Fibroblast of skin of right quadriceps (primary cell): ENCODE measurements at places on chromosomes 5 and 9.

GRCh38 chr5:74717596-74717995, 32.6 kb downstream of the HEXB start:
- DNase-seq: no peak

DNA sequence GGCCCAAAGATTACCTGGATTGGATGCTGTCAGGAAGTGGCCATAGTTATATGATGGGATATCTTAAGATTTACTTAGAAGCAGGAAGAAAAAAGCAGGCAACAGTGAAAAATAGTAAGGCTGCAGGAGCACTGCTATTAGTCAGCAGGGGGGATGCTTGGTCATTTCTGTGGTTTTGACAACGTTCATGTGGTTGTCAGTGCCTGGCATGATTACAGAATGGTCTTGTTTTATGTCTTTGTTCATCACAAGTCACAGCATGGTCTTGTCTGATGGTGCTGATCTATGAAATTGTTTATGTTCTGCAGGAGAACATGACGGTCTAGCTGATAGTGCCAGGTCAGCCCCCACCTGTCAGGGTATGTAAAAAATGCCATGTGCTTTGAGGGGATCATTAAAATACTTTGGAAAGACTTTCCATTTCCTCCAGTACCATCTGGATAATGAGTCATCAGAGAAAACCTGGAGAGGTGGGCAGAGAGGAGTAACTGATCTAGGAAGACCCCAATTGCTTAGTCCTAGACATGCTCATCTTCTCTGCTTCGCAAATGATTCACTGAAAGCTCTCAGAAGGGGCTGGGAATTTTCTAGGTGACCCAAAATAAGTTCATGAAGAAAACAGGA, 48.5 kb downstream of the PLGRKT start:
- peak; percentile 90 for DNase-seq

DNA sequence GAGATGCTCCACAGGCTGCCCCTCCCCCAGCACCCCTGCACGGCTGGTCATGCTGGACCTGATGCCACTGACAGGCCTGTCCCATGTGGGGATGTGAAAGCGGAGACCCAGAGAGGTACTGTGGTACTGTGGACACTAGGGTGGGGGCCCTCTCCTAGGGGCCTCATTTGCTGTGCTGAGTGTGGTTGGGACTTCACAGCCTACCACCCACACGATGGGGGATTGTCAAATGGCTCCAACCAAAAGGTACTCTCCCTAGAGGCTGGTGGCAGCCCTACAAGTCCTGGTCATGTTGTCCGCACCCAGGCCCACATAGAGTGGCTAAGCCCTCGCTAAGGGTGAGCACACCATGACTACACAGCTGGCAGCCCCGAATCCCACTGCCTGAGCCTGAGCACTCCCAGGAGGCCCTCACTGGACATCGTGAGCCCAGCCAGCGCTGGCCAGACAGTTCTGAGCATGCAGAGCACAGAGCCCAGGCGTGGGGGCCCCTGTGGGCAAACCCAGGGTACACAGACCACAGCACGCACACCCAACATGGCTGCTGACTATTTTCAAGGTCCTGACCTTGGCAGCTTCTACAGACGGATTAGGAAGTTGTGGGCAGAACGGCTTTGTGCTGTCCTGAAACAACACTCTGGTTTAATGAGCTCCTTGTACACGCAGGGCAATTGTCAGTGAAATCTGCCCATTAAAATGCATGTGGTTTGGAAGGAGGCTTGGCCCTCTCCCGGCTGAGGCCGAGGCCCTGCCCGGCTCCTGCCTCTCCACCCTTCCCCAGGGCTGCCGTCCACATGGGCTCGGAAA, 214.1 kb downstream of the HSPA4 start:
- DNase-seq: no peak

GRCh38 chr5:30725073-30725472, 468.4 kb upstream of the CDH6 start:
- DNase-seq: no peak
